K562 (cell line): ENCODE measurements at places on chromosomes 3 and 15. TPM values are rescaled to one million over a fixed set of nuclear protein-coding genes. Genes with fewer than 3 reads are reported as not detected.

DNA sequence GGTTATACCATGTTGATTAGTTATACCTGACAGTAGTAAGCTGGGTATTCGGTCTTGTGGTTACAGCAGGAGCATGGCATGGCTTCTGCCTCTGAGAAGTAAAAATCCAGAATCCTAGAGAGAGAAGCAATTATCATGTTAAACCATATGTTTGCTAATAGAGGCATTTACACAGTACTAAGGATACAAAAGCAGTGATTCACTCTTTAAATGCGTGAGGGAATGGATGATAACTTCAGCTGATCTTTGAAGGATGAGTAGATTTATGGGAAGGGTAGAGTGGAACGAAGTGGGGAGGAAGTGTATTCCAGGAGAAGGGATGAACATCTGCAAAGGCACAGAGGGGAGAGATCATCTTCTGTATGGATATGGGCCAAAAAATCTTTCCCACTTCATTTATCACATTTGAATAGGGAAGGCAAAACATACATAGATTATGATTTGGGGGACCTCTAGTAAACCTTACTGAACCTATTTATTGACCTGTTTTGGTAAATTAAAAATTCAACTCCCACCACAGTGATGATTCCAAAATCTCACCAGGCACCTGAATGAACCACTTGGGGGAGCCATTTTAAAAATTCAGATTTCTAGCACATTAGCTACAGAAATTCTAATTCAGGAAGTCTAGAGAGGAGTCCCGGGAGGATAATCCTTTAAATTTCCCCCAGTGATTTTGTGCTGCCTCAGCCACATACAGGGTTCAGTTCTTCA, 35.1 kb downstream of the IGSF10 start:
- no peaks in the 10 kb centered on the region; the same call in 2 of the 3 replicates for H3K27me3 ChIP-seq
- H3K4me1 ChIP-seq, result no peaks in the 10 kb centered on the region; the same call in 1 of the 2 replicates
- no peak overlapping the region for H3K27ac ChIP-seq

GRCh38 chr3:194045289-194045688, 90.7 kb upstream of the HES1 start:
- no peak overlapping the region for H3K27ac ChIP-seq
- no peak for DNase-seq
- H3K4me3 ChIP-seq, result no peak overlapping the region
- no peaks in the 10 kb centered on the region for H3K4me1 ChIP-seq
- H3K27me3 ChIP-seq, result no peaks in the 10 kb centered on the region

Gene C3orf80
- total RNA-seq, result 0.60 and 0.75 TPM in 2 replicates

Gene TIPIN
- 27.4 and 28.0 TPM in 2 replicates for total RNA-seq

- H3K27me3 ChIP-seq, result no peaks in the 10 kb centered on the region
- H3K4me1 ChIP-seq, result no peaks in the 10 kb centered on the region
- no peak overlapping the region for H3K4me3 ChIP-seq
- DNase-seq, result no peak
These were observed 15.4 kb upstream of the LARP6 start for GRCh38 chr15:70869346-70869745.

GRCh38 chr3:111577798-111578685, 17.1 kb downstream of the ZBED2 start:
- no peaks in the 10 kb centered on the region for H3K36me3 ChIP-seq
- no peaks in the 10 kb centered on the region for H3K4me1 ChIP-seq
- H3K4me3 ChIP-seq, result no peak overlapping the region
- no peak for DNase-seq
- H3K27me3 ChIP-seq, result no peaks in the 10 kb centered on the region
- H3K27ac ChIP-seq, result no peak overlapping the region

GRCh38 chr15:31503758-31504461, 177.3 kb downstream of the KLF13 start:
- no peak overlapping the region for H3K4me3 ChIP-seq
- DNase-seq, result no peak
- no peaks in the 10 kb centered on the region for H3K36me3 ChIP-seq
- H3K4me1 ChIP-seq, result no peaks in the 10 kb centered on the region
- no peak overlapping the region for H3K27ac ChIP-seq

- H3K27me3 ChIP-seq, result no peaks in the 10 kb centered on the region; the same call in 2 of the 3 replicates
- no peaks in the 10 kb centered on the region for H3K36me3 ChIP-seq
- H3K4me3 ChIP-seq, result no peak overlapping the region
- H3K4me1 ChIP-seq, result no peaks in the 10 kb centered on the region
- no peak overlapping the region for H3K27ac ChIP-seq
- DNase-seq, result no peak
These were observed 100.9 kb upstream of the HACD2 start for GRCh38 chr3:123685780-123686179.

Gene SERPINI2
- 0.13 TPM in 1 of 2 replicates, not detected in the other for total RNA-seq
